Posterior cingulate gyrus (tissue), 11 donors: ENCODE measurements at places on chromosomes 7 and 10.

DNA sequence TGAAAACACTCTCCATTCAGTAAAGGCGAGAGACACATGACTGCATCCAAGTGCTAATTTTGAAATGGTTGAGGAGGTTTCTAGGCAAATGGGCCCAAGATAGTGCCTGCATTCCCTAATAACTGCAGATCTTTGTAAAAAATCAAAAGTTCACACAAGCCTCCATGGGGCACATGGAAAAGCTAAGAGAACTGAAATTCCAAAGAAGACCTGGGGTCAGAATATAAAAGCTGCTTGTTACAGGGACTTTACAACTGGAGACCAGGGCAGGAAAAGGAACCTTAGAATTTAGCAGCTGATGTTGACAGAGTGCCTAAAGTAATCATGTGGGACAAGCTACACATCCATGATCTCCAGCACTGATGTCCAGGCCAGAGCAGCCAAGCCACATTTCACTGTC lies 10.0 kb upstream of the ABI1 start:
- DNase-seq = no peak

GRCh38 chr7:137135654-137136350 lies 207.7 kb downstream of the PTN start:
- DNase-seq = no peak

DNA sequence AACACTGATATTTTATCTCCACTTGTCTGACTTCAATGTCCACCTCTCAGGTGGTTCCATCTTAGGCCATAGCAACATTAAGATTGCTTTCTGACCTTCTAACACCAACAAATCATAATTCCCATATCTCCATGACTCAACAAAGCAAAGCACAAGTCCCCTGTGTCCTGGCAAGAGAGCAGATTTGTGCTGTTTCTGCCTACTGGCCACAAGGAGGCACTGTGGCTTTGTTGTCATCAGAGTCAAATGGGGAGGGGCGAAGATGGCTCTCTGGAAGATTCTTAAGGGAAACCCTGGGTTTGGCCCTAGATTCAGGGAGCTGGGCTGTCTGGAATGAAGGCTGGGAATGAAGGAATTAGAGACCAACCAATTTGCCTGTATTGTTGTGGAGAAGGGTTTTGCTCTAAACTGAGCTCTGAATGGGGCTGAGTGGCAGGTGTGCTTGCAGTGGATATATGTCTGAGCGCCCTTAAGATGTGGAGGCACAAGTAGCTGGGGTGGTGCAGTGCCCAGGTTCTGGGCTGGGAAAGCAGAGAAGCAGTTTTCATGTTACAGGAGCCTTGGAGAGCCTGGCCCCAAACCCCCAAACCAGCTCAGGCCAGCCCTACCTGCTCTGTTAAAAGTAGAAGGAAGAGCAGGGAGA lies 154.8 kb upstream of the PRSS58 start:
- DNase-seq = peak; percentile 33

DNA sequence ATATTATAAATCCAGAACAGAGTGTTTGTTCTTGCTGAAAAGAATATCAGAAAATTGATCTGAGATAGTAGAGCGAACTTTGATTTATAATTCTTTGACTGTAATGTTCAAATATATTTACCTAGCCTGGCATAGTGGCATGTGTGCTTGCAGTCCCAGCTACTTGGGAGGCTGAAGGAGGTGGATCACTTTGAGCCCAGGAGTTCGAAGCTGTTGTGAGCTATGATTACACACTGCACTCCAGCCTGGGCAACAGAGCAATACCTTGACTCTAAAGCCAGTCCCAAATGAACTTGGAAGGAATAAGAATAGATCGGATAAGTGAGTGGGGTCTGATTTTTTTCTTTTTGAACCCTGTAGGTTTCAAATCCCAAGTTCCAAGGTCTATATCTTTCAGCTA lies 23.5 kb downstream of the GNG11 start:
- DNase-seq = no peak

- no peak for DNase-seq
These were observed at the start of gene GPNMB for GRCh38 chr7:23246555-23246954. TSS of gene GPNMB (plus strand) at chr7:23246775. CDS start at chr7:23246858, 83 bp downstream.

DNA sequence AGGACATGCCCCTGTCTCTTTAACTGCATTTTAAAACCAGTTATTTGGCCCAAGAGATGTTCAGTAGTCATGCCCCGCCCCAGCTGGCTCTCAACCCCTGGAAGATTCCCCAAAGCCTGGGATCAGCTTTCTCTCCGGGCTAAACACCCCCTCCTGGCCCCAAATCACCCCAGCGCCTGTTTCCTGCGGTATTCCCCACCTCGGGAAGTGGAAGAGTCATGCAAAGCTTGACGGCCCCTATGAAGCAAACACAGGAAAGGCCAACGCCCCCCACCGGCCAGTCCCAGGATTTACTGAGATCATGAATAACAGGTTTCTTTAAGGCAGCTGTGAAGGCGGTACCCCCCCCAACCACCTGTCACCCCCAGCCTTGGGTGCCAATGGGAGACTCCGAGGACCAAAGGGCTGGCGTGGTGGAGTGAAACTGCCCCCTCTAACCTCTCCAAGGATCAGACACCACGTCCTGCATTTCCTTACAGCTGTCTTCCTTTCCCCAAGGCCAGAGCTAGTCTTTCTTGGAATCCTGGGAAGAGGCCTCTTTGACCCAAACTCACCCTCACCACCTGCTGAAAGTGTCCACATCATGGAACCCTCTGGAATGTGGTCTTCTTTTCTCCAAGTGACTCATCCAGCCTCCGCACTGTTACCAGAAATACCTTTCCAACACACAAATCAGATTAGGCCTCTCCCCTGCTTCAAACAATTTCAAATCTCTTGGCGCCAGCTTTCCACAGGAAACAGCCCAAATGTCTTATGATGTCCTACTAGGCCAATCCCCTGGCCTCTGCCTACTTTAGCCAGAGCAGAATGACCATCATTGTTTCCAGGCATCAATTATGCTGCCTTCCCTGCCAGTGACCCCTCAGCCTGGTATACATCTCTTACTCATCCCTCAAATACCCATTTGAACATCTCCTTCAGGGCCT lies 301.5 kb downstream of the ZEB1 start:
- DNase-seq = no peak

DNA sequence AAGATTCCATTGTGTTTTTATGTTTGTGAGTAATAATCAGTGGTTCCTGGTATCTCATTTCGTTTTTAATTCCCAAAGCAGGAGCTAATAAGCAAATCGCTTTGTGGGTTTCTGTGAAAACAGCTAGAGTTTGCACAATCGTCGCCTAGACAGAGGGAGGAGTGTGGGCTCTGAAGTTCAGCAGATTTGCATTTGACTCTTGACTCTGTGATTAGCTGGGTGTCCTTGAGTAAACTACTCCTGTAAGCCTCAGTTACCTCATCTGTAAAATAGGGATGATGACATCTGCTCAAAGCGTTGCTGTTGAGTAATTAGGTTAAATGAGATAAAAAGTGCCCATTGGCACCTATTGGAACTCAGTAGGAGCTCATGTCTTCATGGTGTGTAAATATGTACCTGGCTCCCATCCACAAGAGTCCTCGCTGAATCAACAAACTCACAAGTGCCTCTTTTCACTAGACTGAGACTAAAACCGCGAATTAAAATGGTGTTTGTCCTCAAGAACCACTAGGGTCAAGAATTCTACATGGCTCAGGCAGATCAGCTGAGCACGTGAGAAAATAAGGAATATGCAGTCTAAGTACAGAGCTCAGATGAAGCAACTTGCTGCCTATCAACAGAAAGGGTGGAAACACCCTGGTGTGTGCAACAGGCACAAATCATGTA lies 385.8 kb upstream of the C7orf33 start:
- DNase-seq = no peak

- no peak for DNase-seq
These were observed 61.9 kb upstream of the SMNDC1 start for GRCh38 chr10:110366635-110367034.

DNA sequence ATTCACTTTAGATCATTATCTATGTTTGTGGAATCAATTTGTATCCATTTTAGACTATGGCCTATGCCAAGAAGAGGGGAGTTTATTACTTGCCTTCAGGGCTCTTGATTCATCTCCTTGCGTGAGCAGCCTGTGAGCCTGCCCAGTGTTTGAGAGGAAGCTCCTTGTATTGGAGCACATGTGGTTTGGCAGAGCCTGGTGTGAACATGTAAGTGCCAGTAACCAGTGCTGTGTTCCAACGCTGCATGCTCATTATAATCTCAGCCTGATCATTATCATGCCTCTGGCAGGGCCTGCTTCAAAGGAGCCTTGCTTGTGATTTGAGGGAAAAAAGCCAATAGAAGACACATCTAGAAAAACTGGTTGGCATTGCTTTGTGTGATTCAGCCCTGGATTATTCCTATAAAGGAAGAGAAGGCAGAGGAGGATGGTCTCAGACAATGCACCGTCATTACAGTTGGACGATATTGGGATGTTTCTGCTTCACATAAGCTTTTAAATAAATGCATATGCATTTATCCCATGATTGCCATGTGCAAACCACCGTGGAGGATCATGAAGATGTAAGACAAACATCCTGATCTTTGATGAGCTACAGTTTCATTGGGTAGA lies 203.4 kb upstream of the AHR start:
- peak; percentile 9 for DNase-seq

DNA sequence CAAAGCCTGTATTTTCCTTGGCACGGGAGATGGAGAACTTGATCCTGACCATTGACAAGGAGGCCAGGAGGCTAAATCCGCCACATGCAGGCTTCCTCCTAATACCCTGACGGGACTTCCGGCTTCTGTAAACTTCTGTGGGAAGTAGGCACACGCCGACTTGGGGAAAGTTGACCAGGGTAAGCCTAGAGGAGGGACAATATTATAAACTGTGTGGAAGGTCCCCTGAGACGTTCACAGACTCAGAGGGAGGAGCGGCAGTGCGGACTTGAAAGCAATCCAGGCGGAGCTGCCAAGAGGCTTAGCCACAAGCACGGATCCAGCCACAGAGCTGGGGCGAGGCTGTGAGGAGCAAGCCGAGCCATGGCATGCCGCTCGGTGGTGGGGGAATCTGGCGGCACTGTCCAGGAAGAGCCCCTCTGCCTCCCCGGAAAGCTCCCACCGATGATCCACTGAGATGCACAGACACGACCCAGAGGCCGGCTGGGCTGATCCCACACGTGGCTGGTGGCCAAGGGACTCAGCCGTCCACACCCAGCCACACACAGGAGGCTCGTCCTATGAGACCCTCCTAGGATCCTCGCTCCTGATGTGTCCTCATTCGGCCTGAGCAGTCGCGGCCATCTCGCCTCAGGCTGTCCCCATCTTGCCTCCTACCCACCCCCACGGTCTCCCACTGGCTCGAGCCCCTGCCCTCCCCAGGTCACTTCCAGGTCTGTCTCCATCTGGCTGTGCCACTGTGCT lies 40.0 kb upstream of the INSIG1 start:
- DNase-seq = no peak

GRCh38 chr7:65509368-65510186 lies 135.9 kb downstream of the ZNF92 start:
- DNase-seq = no peak
